ENCODE measurements at places on chromosomes 2 and 18.

DNA sequence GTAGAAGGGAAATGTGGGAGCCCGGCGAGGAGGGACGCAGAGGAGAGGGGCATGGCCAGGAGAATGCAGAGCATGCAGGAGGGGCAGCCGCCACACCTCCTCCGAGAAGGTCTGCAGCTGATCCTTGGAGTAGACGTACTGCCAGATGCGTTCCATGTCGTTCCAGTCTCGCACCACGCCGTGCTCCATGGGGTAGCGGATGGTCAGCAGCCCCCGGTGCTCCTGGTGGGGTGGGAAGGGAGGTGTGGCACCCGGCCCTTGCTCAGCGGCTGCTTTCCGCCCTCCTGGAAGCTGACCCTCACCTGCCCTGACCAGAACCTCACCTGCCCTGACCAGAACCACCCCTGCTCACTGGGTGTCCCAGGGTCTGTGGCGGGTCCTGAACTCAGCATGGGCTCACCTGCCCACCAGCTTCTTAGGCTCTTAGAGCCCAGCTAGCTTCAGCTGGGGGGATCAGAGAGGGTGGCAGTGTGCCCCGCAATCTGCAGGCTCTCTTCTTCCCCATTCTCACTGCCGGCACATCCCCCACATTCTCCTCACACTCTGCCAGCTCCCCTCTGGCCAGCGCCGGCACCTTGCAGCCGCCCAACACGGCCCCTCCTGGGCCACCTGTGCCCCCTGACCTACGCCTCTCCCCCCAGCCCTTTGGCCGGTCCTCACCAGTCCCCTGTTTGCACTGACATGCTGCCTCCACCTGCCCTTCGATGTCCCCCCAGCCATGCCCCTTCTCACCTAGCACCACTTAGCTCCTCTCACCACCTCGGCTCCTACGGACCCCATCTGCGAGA, 4.4 kb downstream of the ACTR1B start:
- DNase-seq = no peak

- no peak for DNase-seq
Observed at GRCh38 chr2:22887845-22888244, 497.1 kb upstream of the KLHL29 start.

DNA sequence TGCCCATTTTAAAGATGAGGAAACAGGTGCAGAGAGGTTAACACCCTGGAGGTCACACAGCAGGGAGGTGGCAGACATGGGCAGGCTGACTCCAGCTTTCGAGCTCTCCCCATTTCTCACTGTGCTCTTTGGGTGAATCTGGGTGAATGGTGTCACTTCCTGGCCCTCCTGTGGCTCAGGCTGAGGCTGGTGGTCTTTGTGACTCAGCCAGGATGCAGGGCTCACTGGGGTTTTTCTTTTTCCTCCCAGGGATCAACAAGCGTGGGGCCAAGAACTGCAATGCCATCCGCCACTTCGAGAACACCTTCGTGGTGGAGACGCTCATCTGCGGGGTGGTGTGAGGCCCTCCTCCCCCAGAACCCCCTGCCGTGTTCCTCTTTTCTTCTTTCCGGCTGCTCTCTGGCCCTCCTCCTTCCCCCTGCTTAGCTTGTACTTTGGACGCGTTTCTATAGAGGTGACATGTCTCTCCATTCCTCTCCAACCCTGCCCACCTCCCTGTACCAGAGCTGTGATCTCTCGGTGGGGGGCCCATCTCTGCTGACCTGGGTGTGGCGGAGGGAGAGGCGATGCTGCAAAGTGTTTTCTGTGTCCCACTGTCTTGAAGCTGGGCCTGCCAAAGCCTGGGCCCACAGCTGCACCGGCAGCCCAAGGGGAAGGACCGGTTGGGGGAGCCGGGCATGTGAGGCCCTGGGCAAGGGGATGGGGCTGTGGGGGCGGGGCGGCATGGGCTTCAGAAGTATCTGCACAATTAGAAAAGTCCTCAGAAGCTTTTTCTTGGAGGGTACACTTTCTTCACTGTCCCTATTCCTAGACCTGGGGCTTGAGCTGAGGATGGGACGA, 13.2 kb downstream of the ITM2C start:
- no peak for DNase-seq

GRCh38 chr2:153068052-153068451, 349.6 kb downstream of the ARL6IP6 start:
- no peak for DNase-seq

DNA sequence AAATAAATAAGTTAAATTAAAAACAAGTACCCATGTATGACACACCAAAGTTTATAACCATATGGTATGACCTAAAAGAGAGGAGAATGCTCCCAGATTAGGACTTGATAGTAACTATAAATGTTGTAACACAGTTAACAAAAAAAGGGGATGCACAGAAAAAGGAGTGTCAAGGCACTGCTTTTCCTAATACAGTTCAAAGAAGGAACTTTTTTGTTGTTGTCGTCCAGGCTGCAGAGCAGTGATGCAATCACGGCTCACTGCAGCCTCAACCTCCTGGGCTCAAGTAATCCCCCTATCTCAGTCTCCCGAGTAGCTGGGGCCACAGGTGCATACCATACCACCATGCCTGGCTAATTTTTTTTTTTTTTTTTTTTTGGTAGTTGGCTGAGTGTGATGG, 2.7 kb downstream of the NARS1 start:
- DNase-seq = no peak

- DNase-seq = no peak
Observed at GRCh38 chr18:74333091-74333490, 17.5 kb downstream of the C18orf63 start.

DNA sequence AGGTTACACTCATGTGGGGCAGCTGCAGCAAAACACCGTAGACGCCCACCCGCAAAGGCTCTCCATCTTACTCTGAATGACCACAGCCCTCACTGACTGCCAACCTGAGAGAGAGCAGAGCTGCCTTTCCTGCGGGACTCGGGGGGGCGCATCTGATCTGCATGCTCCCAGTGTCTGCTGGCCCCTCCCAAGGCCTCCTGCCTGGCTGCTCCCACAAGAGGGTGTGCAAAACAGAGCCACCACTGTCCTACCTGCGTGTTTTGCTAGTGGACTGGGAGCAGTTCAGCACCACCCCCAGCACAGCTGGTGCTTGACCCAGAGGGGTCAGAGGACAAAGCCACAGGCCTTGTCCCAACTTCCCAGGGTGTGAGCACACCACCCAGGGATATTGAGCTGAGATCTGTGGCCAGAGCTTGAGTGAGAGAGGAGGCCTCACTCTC, 76.4 kb downstream of the MYO3B start:
- DNase-seq = no peak

GRCh38 chr2:71778514-71778913, 325.2 kb downstream of the DYSF start:
- no peak for DNase-seq

- no peak for DNase-seq
Observed at GRCh38 chr18:79587226-79587741, 92.3 kb upstream of the CTDP1 start.

- DNase-seq = no peak
Observed at GRCh38 chr2:239811111-239811781, 213.9 kb downstream of the NDUFA10 start.

DNA sequence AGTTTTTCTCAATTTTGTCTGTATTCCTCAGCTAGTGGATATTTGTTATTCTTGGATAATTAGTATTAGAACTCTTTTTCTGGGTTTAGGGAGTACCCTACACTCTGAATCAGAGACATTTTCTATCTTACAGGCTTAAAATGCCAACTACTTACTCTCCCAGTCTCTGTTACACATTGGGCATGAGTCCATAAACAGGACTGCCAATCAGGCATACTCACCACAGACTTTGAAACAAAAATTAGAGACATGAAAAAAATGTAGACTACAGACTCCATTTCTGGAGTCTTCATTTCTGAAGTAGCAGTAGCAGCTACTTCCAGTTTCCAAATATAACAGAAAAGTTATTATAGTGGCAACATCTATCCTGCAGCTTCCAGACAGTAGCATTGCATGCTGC, 279.7 kb downstream of the MBD5 start:
- no peak for DNase-seq

GRCh38 chr2:11128243-11128951, 26.9 kb upstream of the SLC66A3 start:
- no peak for DNase-seq

DNA sequence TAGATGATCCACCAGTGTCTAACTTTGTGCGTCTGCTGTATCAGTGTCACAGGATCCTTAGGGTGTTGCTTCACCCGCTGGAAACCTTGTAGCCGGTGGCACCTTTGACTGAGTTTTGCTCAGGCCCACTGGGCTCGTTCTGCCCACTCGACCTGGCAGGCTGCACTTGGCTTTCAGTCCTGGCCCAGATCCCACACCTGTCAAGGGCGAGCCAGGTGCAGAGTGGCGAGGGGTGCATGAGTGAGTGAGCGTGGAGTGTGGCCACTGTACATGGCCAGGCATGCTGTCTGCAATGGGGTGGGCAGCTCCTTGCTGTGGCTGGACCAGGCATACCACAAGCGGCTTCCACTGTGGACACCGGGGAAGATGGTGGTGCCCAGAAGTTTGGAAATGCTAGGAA, 179.0 kb downstream of the FAM210A start:
- no peak for DNase-seq

DNA sequence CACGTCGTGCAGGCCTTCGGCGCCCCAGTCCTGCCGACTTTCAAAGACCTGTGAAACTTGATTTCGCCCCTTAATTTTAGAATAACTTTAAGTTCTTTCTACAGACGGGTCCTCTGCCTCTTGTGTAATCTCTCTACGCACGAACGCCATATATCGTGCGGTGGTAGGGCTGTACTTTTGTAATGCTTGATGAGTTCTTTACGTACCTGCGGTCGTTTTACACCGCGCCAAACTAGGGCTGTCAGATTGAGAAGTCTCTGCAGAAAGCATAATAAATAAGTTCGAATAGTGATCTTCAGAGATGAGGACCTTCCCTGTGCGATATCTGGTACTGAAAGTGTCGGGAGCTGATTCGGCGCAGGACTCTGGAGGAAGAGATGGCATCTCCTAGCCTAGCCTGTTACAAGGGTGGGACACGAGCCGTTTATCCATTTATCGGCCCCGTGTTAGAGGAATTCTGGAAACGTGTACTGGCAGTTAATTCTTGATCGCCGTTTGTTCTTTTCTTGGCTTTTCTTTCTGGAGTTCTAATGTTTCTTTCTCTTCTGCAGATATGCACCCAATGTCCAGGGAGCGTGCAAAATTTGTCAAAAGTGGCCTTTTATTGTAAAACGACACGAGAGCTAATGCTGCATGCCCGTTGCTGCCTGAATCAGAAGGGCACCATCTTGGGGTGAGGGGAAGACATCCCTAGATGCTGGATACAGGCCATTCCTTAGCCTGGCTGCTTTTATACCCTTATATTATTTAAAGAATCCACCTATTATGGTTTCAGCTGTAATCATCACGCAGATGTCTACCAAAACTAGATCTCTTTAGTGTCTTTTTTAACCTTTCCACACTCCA, 781 bp upstream of the SLC5A6 start:
- DNase-seq = no peak

DNA sequence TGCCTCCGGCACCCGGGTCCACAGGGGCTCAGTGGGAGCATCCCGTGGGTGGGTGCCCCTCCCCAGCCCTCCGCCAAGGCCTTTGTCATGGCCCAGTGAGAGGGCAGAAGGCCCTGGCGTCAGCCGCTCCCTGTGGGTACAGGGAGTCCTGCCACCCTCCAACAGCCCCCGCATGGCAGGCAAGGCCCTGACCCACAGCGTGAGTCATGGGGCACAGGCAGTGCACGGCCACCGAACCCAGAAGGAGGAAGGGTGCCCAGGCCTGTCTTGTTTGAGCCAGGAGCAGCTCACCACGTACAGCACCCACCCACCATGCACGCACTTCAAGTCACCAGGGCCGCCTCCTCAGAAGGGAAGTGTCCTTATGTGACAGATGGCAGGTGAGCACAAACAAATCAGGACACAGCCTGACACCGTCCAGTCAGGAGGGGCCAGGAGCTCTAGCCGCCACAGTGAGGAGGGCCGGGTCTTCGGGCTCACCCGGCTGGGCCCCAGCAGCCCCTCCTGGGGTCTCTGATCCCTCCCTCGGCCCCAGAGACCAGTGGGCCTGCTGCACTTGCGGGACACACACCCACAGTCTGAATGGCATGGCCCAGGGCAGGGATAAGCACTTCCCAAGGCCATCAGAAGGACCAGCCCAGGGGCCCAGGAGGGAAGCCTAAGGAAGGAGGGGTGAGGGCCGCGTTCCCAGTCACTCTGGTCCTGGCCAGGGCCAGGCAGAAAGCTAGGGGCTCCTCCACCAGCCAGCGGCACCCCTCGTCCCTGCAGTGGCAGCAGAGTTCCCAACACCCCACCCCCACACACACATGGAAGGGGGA, 25.8 kb downstream of the BIN1 start:
- no peak for DNase-seq
